ENCODE measurements at places on chromosomes 5 and 9. TPM values are rescaled to one million over a fixed set of nuclear protein-coding genes. Genes with fewer than 3 reads are reported as not detected.

The OTP gene
- total RNA-seq: not detected

The MCTP1 gene
- total RNA-seq: 1.0 TPM

The SOX30 gene
- not detected for total RNA-seq

- no peak overlapping the region for H3K27ac ChIP-seq
- H3K27me3 ChIP-seq: no peaks in the 10 kb centered on the region
- no peak overlapping the region for H3K4me3 ChIP-seq
These were observed 134.2 kb upstream of the RASGRF2 start for GRCh38 chr5:80825786-80826460.

GRCh38 chr5:157719245-157719644, 12.0 kb upstream of the THG1L start:
- H3K4me1 ChIP-seq: peaks cover 34% of the 10 kb centered on the region
- H3K36me3 ChIP-seq: peaks cover 10% of the 10 kb centered on the region
- H3K4me3 ChIP-seq: no peak overlapping the region
- no peak for DNase-seq
- no peak overlapping the region for H3K27ac ChIP-seq
- no peaks in the 10 kb centered on the region for H3K27me3 ChIP-seq

DNA sequence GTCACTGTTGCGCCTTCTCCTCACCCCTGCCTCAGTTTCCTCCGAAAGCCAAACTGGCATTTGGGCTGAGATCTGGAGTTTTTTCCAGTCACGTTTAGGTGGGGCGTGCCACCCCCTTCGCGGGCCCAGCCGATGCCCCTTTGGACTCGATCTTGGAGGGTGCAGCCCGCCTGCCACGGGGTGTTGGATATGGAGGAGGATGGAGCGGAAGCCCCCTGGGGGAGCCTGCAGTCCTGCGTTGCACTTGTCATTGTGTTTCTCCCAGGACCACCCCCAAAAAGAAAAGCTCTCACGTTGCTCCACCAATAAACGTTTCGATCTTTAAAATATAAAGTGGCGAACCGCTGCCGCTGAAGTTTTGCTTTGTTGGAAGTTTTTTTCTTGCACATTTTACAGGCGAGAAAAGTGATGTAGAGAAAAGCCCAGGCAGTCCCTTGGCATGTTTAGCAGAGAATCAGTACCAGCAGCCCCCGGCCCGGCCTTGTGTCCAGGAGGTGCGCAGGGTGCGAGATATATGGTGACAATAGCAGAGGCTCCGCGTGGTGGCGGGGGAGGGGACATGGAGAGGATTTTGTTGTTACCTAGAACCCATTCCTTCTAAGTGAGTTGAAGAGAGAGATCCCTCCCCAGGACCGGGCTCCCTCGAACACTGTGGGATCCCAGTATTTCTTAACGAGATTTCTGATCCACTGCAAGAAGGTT, 681 bp downstream of the F2R start:
- DNase-seq: no peak
- peaks cover 24% of the 10 kb centered on the region for H3K36me3 ChIP-seq
- H3K27ac ChIP-seq: peak overlapping the region; percentile 54
- peak overlapping the region; percentile 95 for H3K4me3 ChIP-seq
- H3K27me3 ChIP-seq: peaks cover 6% of the 10 kb centered on the region
- peaks cover 34% of the 10 kb centered on the region for H3K4me1 ChIP-seq

- H3K36me3 ChIP-seq: peaks cover 5% of the 10 kb centered on the region
- no peak overlapping the region for H3K27ac ChIP-seq
- peaks cover 39% of the 10 kb centered on the region for H3K4me1 ChIP-seq
- no peak for DNase-seq
These were observed 5.1 kb upstream of the GNPDA1 start for GRCh38 chr5:142017832-142018427.

DNA sequence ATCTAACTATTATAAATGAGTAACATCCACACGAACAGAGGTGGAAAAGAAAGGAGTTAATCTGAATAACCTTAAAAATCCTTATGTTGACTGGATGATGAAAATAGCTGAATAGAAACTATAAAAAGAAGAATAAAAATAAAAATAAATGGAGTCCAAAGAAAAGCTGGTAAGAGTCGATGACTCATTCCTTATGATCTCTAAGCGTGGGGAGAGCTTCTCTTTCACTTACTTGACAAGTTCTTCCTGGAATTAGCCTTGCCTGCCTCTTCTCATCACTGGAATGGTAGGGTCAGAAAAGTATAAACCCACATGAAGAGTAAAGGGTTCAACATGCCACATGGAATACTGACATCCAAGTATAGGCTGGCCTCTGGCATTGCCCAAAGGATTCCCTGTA, 477.0 kb upstream of the RGMB start:
- H3K27ac ChIP-seq: peak overlapping the region; percentile 53
- DNase-seq: peak; percentile 17
- H3K4me3 ChIP-seq: peak overlapping the region; percentile 20
- no peaks in the 10 kb centered on the region for H3K27me3 ChIP-seq
- H3K4me1 ChIP-seq: peaks cover 69% of the 10 kb centered on the region

GRCh38 chr9:7105095-7105494, 347.3 kb downstream of the KDM4C start:
- no peak for DNase-seq
- no peaks in the 10 kb centered on the region for H3K4me1 ChIP-seq
- H3K36me3 ChIP-seq: peaks cover 14% of the 10 kb centered on the region
- no peaks in the 10 kb centered on the region for H3K27me3 ChIP-seq
- no peak overlapping the region for H3K4me3 ChIP-seq

- H3K27me3 ChIP-seq: no peaks in the 10 kb centered on the region
- H3K27ac ChIP-seq: no peak overlapping the region
- no peak for DNase-seq
- H3K4me3 ChIP-seq: no peak overlapping the region
These were observed 189.5 kb downstream of the TMEM38B start for GRCh38 chr9:105883847-105884246.
